ENCODE measurements at places on chromosomes 2 and 18. TPM values are rescaled to one million over a fixed set of nuclear protein-coding genes. Genes with fewer than 3 reads are reported as not detected.

KCNF1 gene
- 0.26 TPM for total RNA-seq

FIGN gene
- total RNA-seq = 1.0 TPM

AMER3 gene
- total RNA-seq = not detected

RNU2-63P gene
- total RNA-seq = not detected

IL36B gene
- total RNA-seq = not detected

PROC gene
- 0.13 TPM for total RNA-seq

PAIP2B gene
- 0.52 TPM for total RNA-seq

LOXL3 gene
- 18.6 TPM for total RNA-seq

OSBPL6 gene
- 2.9 TPM for total RNA-seq

MTA3 gene
- total RNA-seq = 16.4 TPM

EMILIN1 gene
- 790 TPM for total RNA-seq

C2orf66 gene
- not detected for total RNA-seq

GALNT13 gene
- total RNA-seq = 0.78 TPM

SKA1 gene
- total RNA-seq = 3.7 TPM

RUFY4 gene
- total RNA-seq = not detected

GPBAR1 gene
- 0.26 TPM for total RNA-seq

All from epithelial cell of alveolus of lung (primary cell).